ENCODE measurements at places on chromosomes 7 and 10.

- DNase-seq: peak; percentile 19
Measured at GRCh38 chr10:120336911-120337540, 120.0 kb upstream of the PLPP4 start.

DNA sequence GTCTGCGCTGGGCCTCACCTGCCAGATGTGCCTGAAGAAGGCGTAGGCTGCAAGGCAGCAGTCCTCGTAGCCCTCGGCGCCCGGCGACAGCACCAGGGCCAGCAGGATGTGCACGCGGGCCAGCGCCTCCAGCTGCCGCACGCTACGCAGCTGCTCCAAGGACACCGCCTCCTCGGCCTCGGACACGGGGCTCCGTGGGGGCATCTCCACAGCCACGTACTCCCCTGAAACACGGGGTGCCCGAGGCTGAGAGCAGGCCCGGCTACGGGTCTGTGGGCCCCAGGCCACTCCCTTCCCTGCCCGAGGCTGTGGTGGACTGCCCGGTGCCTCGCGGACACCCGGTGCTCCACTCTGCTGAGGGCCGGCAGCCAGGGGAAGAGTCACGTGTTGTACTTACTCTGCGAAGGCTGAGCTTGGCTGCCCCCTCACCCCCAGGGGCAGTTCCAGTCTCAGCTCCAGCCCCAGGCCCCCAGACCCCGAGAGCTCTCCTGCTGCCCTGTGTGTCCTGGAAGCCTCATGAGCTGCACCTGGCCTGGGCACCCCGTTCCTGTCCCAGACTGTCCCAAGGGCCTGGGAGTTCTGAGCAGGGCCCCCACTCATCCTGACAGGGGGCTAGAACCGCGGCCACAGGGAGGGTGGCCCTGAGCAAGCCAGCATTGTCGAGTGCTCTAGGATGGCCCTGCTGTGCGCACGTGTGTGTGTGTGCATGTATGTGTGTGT, 62.8 kb downstream of the CFAP46 start:
- no peak for DNase-seq

DNA sequence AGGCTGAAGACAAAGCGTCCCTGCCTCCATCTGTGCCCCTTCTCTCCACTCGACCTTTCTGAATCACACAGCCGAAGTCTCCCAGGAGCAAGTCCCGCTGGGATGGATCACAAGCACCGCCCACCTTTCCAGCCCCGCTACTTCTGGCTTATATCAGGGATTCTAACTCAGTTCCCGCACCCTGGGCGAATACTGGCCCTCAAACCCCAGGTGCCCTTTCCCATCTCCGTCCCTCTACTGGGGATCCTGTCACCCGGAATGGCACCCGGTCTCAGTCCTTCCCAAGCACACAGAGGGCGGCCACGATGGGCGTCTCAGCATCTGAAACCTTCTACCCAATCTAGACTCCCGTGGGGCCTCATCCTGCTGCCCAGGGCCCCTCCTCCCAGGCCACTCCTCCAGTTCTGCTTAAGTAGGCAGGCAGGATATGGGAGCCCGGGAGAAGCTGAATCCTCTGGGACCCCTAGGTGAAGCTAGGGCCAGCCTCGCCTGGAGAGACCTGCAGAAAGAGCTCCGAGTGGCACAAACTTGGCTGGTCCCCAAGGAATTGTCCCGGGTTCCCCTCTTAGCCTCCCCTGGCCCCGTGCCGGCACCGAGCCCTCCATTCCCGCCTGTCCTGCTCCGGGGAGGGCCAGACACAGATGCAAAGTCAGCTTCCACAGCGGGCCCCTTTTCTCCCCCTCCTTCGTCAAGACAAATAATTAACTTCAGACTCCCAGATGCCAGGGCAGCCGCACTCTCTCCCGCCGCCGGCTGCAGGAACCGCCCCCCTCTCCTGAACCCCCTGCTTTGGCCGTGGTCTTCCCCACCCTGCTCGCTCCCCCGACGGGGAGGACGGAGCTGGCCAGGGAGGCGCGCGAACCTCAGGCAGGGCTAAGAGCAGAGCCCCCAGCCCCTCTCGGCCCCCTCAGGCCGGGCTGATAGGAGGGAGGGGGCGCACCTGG, 612 bp downstream of the KCP start:
- DNase-seq: no peak

- DNase-seq: no peak
Measured at GRCh38 chr10:86635402-86635801, 18.9 kb upstream of the OPN4 start.

DNA sequence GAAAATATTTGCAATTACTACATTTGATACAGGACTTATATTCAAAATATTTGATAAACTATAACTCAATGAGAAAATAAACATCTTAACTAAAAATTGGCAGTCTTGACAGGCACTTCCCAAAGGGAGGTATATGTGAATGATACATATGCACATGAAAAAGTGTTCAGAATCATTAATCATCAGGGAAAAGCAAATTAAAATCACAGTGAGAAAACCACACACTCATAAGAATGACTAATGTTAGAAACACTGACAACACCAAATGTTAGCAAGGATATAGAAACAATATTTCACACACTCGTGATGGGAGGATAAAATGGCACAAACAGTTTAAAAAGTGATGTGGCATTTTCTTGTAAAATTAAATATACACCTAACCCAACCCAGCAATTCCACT, 4.1 kb upstream of the VPS26A start:
- DNase-seq: no peak

DNA sequence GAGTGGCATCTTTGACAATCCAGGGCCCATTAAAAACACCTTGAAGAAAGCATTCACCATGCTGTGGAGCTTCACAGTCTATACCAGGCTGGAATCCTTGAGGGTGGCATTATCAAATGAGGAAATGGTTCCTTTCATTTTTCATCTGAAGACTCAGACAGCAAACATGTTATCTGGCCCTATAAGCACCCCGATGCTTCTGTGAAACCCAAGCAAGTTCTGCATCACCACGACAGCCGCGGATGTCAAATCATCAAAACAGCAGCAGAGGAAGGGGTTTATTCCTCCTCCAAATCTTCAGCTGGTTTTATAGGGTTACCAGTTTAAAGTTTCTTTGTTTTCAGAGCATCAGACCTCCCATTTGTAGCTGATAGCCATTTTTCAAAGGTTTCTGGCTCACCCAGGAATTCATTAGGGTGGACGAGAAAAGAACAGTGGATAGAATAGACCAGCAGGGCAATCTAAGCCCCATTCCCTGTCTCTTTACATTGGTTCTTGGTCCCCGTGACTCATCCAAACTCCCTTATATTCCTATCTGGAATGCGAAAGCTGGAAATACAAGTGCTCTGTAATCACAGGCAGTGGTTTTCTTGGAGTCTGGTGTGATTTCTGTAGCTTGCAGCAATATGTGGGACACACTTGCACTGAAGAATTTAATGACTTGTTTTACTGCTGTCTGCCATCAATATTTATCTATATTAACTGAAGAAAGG, 217.9 kb downstream of the SKAP2 start:
- no peak for DNase-seq

GRCh38 chr7:26705567-26705966, 158.8 kb downstream of the SKAP2 start:
- no peak for DNase-seq

DNA sequence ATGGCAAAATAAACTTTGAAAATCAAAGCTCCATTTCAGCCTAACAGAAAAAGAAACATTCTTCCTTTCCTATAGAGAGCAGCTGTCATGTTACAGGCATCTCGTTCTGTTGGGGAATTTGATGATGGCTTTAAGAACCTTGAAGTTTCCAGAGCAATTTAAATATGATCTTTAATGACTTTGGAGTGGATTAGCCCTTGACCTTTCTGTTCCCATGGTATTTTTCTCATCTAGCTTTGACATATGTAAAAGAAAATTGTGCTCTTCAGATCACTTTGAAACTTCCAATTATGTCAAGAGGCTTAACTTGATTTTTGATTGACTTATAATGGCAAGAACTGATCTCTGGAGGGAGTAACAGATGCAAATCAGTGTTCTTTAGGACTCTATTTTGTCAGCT, 157.6 kb upstream of the SEMA3E start:
- DNase-seq: no peak

DNA sequence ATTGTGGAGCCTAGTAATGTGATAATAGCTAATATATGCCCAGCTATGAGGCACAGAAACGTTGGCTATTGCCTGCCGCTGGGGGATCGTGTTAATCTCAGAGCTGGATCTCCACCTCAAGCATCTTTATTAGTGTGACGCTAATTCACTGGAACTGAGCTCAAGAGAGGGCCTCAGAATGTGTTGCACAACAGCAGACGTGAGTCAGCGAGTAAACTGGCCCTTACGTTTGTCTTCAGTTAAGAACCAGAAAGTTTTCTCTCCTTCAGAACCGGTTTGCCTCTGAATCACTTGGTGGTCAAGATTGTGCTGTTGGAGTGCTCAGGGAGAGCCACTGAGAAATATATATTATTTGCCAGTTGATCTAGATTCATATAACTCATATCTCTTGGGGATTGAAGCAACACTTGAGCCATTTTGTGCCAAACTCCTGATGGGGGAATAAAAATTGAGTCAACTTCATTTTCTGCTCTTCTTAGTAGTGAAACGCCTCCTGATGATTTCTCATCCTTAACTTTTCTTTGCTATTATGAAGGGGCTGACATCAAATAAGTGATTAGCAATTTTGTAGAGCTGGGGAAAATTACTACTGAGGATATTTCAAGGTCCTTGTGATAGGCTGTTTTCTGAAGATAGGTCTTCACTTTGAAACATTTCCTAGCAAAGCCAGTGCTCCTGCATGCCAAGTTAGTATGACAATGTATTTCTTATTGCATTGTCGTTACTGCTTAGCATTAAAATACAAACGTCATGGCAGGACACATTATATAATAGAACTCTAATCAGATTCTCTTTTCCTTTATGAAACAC, 22.3 kb downstream of the BZW2 start:
- no peak for DNase-seq

DNA sequence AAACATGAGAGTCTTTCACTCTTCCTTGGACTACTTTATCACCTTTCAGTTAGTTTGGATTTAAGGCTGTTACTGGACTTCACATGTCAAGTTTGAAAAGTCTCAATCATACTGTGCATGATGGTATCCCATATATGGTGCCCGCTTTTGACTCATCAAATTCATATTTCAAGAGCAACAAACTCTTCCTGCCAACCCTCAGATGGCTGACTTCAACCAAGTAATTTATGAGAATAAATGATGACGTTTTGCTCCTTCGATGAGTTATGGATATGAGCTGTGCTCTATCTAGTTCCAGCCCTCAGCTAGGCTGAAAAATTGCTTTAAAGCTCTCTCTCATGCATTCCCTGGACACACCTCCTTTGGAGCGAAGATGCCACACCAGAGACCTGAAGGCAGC, 110.3 kb upstream of the RSU1 start:
- DNase-seq: no peak

DNA sequence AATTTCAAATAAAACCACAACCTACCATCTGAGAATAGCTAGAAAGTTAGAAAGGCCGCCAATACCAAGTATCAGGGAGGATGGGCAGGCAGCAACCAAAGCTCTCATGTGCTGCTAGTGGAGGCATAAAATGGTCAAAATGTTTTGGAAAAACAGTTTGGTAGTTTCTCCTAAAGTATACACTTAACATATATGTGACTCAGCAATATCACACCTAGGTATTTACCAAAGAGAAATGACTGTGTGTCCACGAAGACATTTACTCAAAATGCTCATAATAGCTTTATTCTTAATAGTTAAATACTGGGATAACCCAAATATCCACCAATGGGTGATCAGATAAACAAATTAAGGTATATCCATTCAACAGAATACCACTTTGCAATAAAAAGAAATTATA, 14.3 kb downstream of the RHEB start:
- DNase-seq: no peak

- no peak for DNase-seq
Measured at GRCh38 chr7:107530751-107531150, 33.0 kb downstream of the COG5 start.

GRCh38 chr10:125260260-125260659, 99.9 kb upstream of the CTBP2 start:
- no peak for DNase-seq

DNA sequence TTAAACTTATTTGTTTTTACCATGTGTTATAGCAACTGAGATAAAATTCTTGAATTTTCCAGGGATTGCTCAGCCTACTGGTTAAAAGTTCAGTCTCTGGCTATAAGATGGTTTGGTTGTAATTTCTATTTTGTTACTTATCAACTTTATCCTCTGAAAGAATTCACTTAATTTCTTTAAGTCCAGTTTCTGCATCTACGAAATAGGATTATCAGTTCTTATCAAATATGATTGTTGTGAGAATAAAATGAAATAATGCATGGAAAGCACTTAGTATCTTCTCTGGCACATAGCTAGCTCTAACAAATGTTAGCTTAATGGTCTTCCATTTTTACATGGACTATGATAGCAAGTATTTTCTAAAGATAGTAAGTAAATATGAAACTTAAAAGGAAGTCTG, 53.3 kb downstream of the SEMA3D start:
- DNase-seq: no peak

- DNase-seq: no peak
Measured at GRCh38 chr7:50782375-50783208, at the start of gene GRB10. Gene GRB10 (minus strand): TSS chr7:50782896. CDS start chr7:50732322, 50,574 bp downstream.

DNA sequence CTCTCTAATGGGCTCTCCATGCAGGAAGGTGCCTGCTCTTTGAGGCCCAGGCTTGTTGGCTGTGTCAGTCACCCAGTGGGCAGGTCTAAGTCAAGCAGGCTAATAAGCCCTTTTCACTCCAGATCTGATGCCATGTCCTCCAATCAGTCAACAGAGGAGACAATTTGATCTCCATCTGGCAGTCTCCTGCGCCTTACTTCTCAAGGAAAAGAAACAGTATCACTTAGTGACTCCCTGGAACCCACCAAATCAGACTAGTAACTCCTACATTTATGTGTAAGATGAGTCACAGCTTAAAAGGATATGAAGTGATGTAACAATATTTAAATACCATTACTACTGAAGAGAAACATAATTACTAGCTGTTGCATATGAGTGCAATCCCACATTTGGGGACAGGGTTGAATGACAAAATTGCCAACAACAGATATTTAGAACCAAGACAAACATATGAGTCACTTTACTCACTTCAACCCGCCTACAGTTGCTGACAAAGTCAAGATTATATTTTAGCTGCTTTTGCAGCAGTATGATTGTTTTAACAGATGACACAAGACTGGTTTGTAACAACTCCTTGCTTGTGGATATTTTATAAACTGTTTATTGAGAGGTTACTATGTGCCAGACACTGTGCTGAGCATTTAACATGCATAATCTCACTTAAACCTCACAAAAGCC, 72.1 kb downstream of the USP6NL start:
- DNase-seq: no peak

All from GM13976 (cell line).